ENCODE measurements at places on chromosomes 12 and 14.

DNA sequence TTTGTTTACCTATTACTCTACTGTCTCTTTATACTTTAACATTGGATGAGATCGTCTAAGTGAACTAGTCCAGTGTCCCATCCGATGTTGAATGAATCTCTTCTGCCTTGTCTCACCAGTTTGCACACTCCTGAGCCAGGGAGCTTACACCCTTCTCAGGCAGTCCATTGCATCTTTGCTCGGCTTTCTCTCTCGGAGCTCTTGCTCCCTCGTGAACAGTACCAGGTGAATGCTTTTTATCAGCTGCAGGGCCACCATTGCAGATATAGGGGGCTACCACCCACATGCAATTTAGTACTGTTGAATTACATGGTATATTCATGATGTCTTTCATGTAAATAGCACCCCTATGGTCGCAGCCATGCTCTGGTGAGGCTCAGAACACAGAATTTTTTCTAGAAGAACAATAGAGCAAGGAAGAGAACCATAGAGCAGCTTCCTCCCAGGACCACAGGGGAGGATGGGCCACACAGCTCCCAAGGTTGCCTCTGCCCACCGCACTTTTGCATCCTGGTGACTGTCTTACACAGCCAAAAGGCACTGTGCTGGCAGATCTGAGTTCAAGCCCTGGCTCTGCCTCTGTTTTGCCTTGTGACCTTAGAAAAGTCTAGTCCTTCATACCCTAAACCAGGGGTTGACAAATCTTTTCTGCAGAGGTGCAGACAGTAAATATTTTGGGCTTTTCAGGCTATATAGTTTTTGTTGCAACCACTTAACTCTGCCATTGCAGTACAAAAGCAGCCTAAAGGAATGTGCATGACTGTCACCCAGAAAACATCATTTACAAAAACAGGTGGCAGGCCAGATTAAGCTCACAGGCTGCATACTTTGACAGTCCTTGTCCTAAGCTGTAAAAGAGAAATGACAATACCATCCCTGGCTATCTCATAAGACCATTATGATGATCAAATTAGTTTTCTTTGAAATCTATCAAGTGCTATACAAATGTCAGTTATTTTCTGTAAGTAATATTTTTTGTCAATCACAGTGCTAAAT is 35.4 kb downstream of the PLEKHG7 start:
- DNase-seq: no peak

GRCh38 chr12:116266168-116266601 is 11.3 kb downstream of the MED13L start:
- DNase-seq: no peak

GRCh38 chr14:70282666-70283065 is 76.8 kb downstream of the COX16 start:
- no peak for DNase-seq

DNA sequence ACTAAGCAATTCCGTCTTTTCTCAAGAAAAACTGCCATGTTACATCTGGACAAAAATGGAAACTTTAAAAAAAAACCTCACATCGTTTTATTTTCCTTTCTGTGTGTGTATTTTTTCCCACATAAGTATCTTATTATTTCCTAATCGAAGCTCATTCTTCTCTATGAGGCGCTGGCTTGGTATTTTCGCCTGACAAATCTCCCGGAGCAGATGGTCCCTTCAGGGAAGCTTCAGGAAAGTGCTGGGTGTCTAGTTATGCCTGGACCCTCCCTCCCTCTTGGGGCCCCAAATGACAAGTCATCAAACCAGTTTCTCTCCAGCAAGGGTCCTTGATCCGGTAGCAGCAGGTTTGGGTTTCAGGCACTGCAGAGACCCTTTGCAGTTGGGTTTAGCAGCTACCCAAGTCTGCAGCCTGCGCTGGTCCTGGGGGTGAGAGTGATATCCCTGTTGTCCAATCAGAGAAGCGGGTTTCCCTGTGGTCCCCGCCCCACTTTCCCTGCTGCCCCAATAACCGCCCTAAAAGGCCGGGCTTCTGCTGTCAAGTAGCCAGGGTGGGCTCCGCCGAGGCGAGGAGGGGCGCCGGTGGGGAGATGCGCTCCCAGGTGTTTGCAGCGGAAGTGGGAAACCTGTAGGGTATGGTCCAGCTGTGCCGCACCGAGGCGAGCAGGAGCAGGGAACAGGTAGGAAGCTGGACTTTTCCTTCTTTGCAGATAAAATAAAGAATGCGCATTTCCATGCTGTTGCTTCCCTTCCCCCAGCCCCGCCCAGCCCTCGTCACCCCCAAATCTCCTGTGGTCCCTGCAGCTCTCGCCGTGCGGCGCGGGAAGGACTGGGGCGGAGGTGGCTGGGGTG is at the start of gene CNTN1:
Gene CNTN1 (plus strand): TSS at position 527 of the 852 bp plus-strand sequence.
- DNase-seq: no peak

- no peak for DNase-seq
Observed at GRCh38 chr12:15716581-15716980, 72.6 kb downstream of the EPS8 start.

DNA sequence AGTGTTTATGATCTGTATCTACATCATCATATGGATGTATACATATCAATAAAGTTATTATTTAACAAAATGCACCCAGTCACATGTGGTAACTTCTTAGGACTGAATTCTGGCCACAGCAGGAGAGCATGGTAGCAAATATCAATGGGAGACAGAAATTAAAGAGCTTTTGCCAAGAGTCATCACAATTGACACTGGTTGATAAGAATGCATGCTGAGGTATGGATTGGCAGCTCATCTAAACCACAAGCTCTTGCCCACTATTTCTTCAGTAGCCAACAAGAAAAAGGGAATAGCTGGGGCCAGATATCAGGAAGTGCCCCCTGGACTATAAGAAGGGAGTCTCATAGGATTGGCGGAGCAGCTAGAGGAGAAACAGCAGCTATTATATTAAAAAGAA is 9.4 kb upstream of the PTGR2 start:
- DNase-seq: no peak

GRCh38 chr12:110528277-110528839 is 26.2 kb downstream of the RAD9B start:
- DNase-seq: no peak

DNA sequence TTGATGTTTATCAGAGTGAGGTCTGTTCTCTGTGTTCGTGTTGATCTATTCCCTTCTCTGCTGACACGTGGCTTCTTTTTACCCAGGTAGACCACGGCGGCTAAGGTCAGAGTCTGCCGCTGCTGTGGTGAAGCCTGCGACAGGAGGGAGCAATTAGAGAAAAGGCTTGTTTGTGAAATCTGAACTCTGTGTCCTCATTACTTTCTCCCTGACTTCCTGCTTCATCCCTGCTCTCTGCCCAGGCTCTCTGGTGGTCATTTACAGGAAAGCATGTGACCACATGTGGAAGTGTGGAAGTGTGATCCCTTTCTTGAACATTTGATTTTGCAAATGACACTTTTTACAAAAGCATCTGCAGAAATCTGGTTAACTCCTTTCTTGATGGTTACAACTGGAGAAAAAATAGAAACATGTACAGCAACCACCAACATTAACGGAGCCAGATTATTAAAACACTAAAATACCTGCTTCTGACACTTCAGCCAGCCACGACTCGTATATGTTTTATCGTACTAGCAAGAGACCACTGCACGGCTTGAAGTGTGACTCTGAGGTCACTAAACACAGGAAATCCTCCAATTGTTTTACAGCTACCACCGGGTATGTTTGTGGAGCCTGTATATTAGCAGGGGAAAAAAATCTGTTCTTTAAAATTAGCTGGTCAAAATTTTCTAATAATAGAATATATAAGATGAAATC is 388.6 kb upstream of the TMPO start:
- DNase-seq: no peak

DNA sequence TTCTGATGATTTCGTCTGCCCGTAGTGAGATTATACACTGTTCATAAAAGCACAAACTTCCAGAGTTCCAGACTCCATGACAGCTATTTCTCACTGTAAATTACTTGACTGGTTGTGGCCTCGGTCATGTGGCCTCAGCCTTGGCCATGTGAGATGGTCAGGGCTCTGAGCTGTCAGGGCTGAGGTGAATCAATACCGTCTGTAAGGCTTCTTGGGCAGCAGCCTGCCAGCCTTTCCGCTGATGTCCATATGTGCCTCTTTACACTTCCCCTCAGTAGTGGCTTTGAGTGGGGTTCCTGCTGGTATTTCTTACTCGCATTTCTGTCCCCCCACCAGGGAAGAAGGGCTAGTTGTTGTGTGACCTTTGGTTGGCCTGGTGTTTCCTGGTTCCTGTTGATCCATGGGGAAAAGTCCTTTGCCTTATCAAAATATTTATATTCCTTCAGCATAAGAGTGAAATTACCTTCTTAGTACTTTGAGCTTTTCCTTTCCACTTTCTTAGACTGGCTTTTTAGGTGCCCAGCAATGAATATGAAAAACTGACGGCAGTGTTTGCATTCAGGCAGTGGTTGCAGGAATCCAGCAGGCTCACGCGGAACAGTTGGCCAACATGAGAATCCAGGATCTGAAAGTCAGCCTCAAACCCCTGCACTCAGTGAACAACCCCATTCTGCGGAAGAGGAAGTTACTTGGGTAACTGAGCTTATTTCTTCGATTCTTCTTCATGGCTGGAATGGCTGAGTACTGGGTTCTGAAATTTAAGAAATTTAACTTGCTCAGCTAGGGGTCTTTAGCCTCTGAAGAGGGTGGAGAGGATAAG is 46.1 kb downstream of the MAPKAPK5 start:
- DNase-seq: no peak

DNA sequence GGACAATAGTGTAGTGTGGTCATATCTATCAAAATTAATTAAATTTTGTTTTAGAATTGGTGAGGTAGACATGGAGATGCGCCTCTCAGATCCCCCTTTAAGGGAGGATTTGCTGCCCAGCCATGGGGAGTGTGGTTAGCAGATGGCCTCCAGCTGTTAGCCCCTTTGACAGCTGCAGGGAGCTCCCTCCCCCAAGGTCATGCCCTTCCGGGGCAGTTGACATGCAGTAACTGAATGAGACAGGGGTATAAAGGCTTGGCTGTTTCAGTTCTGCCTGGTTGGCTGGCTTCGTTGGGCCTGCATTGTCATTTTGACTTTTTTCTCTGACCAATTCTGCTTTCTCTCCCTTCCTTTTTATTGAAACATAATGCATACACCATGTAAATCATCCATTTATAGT is 291.5 kb upstream of the SRRM4 start:
- no peak for DNase-seq

DNA sequence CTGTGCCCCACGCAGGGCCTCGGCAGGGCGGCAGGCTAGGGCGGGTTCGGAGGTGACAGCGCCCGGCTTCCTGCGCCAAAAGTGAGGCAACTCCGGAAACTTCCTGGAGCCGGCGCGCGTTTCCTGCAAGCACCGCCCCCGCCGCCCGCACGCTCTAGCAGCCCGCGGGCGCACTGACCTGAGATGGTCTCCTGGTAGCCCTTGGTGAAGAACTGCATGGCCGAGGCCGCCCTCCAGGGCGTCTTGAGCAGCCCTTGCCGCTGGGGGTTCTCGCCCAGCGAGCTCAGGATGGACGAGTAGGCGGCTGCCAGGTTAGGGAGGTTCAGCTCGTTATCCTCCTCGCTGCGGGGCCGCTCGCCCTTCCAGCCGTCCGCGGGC is 494 bp downstream of the GCH1 start:
- DNase-seq: peak; percentile 82

- no peak for DNase-seq
Observed at GRCh38 chr12:53592426-53592825, 33.8 kb downstream of the ATF7 start.

DNA sequence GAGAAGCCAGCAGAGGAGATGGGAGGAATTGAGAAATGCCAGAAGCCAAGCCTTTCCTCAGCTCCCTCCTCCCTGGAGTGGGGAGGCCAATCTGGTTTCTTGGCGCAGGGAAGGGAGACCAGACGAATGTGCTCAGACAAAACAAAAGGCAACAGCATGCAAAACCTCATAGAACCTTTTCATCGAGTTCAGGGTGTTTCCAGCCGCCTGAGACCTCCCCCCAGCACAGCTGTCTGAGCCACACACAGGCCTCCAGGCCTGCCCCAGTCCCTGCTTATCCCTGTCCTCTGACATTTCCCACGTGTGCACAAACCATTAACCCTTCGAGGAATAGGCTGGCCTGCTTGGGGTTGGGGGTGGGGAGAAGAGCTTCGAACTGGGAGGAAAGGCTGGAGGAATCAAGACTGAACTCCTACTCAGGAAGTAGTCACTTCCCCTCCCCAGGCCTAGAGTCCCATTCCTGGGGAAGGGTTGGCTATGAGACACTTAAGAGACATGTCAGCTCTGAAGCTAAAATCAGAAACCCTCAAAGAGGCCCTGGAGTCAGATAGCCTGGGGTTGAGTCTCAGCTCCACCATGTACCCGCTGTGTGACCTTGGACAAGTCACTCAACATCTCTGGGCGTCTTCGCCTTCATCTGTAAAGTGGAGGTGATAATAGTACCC is 10.7 kb downstream of the TBX3 start:
- DNase-seq: no peak

DNA sequence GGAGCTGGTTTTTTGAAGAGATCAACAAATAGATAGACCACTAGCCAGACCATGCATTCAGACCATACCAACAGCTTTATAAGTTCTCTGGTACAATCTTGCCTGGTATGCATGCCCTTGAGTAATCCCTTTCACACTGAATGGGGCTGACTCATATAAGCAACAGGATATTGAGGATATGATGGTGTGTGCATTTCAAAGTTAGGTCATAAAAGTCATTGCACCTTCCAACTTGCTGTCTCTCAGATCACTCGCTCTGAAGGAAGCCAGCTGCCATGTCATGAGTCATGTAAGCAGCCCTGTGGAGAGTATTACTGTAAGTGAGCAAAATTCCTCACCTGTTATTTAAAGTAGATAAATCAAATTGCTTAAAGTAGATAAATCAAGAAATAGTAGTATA is 45.0 kb upstream of the OR6J1 start:
- no peak for DNase-seq

DNA sequence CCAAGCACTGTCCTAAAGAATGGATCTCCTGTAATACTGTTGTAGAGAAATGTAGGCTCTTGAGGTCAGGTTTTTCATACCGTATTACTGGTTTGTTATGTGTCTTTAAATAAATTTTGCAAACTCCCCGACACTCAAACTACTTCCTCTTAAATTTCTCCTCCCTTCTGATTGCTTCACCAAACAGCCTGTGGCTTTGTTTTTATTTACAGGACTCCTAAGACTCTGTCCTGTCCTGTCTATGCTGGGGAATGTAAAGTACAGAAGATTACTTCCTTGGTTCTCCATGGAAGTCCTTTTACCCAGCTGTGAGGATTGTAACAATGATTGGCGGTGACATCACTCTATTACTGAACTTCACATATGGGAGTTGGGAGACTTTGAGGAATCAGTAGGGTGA is 873.5 kb downstream of the DIO2 start:
- DNase-seq: no peak

Measured in OCI-LY7 (cell line).